HL-60 (cell line): ENCODE measurements at places on chromosomes 13 and 19.

- DNase-seq: peak; percentile 38
Measured at GRCh38 chr19:47210689-47211316, 20.2 kb downstream of the BBC3 start.

DNA sequence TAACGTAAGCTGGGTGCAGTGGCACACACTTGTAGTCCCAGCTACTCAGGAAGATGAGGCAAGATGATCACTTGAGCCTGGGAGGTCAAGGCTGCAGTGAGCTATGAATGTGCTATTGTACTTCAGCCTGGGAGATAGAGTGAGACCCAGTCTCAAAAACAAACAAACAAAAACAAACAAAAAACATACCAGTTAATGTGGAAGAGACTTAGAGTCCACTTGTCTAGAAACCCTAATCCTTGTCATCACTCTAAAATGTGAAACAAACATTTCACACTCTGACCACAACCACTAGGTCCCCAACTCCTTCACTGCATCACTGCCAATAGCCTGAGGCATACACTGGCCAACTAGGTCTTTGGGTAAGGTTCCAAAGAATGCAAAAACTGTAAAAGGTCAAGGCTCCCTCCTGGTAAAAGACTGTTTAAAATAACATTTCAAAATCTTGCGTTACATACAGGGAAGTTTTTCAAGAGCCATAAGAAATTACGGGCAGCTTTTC lies 28.6 kb upstream of the CYP2B6 start:
- no peak for DNase-seq

DNA sequence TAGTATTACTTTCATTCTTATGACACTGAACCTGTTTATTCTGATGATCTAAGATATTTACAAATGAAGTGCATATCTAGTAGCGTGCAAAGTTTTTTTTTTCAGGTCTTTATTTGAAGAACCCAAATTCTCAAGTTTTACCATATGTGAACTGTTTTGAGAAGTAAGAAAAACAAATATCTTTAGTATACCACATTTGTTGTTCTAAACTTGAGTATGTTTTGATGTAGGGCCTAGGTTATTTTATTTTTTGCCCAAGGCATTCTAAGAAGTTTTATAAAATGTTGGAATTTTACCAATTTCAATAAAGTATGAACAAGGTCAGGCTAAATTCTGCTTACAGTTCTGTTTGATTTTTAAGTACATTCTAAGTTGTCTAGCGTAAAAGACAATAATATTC lies 213.5 kb downstream of the PCCA start:
- no peak for DNase-seq

DNA sequence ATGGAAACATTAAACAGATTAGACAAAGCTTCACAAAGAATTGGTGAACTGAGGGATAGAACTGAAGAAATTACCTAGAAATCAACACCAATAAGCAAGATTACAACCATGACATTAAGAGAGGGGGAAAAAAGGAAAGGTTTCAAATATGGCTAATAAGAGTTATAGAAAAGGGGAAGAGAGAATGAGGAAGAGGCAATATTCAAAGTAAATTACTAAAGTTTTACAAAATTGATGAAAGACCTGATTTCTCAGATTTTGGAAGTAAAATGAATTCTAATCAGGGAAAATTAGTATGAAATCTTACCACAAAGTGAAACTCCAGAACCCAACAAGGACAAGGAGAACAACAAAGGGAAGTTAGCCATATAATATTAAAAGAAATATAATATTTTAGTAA lies 187.4 kb downstream of the NBEA start:
- DNase-seq: no peak

DNA sequence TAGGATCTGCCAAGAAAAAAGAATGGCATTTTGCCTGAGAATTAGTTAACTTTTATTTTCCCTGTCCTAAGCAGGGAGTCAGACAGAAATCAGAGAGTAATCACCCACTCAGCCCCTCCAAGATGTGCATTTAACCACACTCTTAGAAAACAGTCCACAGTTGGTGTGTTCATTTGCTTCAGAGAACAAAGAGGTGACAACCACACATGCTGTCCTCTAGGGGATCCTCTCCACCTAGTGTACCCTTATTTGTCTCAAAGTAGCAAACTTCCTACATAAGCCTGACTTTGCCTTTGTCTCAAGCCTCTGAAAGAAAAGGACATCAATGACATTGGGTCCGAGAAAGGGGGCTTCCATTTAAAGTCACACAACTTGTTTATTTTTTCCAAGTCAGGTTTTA lies 107.0 kb upstream of the RFC3 start:
- DNase-seq: no peak

- no peak for DNase-seq
Measured at GRCh38 chr13:29923554-29924481, 73.4 kb upstream of the UBL3 start.

DNA sequence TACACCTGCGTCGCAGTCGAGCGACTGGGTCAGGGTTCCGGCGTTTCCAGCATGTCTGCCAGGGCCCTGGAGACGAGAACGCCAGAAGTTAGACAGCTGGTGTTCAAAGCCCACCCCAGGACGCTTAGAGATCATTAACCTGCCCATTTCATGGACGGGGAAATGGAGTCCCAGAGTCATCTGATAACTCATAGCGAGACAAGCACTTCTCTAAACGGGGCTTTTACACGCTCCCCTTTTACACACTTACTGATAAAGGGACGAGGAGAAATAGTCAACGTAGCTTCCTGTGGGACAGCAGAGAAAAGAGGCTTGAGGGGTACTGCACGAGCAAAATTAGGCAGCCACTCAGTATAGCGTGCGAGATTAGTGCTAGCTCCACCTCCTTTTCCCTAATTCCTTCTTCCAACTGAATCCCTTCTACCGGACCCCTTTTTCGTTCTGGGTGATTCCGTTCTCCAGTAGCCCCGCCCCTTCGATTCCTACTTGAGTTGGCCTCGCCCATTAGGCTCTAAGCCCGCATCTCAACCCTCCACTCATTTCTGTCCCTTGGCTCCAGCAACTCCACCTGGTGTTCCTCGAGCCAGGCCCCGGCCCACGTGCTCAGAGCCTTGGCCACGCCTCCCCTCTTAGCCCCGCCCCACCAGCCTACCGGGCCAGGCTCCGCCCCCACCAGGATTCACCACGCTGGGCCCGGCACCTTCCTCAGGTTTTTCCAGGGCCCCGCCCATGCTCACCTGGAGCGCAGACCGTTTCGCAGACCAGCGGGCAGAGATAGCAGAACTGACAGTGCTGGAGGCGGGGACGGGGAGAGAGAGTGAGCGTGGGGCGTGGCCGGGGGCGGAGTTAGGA lies 3.7 kb downstream of the HRC start:
- no peak for DNase-seq

GRCh38 chr19:3353493-3353892 lies 12.9 kb upstream of the NFIC start:
- no peak for DNase-seq

GRCh38 chr13:30734439-30734838 lies 904 bp upstream of the ALOX5AP start:
- no peak for DNase-seq

DNA sequence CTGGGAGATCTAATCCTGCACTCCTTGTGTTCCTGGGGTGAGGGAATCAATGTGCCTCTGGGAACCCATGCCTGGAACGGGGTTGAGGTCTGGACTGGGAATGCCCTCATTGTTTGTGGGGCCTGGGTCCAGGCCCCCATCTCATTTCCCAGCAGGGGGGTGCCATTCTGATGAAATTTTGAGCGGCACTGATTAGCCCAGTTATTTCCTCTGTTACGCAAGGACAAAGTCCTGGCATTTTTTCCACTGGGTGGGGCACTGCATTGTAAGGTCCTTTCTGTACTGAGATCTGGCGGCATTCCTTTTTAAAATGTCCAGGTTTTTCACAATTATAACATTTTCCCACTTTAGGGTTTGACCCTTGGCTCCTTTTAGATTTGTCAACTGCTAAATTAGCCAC lies 14.8 kb downstream of the FPR3 start:
- no peak for DNase-seq

GRCh38 chr19:23203841-23204344 lies 46.3 kb downstream of the ZNF724 start:
- no peak for DNase-seq

- peak; percentile 44 for DNase-seq
Measured at GRCh38 chr13:75486146-75487062, 4.4 kb upstream of the TBC1D4 start.

DNA sequence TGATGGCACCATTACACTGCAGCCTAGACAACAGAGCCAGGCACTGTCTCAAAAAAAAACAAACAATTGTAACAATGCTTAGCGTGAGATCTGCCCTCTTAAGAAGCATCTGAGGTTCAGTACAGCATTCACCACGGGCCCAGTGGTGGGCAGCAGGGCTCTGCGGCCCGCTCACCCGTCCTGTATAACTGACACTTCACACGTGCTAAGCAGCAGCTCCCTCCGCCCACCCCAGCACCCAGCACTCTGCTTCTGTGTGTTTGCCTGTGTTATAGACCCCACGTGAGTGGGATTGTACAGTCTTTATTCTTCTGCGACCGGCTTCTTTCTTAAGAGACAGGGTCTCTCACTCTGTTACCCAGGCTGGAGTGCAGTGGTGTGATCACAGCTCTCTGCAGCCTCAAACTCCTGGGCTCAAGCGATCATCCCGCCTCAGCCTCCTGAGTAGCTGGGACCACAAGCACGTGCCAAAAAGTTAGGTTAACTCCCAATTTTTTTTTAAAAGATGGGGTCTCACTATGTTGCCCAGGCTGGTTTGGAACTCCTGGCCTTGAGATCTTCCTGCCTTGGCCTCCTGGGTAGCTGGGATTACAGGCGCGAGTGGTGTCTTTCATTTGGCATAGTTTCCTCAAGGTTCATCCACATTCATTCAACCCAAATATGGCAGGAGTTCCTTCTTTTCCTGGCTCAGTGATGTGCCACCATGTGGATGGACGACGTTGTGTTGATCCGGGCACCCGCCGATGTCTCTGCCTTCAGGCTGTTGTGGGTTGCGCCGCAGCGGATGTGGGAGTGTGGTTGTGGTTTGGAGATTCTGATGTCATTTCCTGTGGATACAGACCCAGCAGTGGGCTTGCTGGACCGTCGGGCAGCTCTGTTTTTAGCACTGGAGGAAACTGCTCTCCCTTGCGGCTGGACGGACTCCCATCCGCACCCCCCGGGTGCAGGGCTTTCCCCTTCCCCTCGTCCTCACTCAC lies 170.0 kb downstream of the KDM4B start:
- peak; percentile 73 for DNase-seq

DNA sequence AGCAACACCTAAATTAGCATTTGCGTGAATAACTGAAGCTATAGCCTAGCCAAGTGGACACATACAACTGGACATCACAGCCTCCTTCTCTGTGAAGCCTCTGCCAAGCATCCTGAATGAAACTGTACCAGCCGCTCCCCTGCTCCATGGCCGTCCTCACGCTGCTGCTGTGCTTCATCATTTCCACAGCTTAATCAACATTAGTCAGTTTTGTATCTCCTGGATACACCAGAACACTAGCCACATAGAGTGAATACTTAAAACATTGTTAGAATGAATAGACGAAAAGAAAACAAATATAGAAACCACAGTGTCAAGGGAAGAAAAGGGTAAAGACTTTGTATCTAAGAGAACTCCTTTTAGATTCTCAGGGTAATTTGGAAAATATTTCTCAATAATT lies 1526.9 kb downstream of the EFNB2 start:
- no peak for DNase-seq

DNA sequence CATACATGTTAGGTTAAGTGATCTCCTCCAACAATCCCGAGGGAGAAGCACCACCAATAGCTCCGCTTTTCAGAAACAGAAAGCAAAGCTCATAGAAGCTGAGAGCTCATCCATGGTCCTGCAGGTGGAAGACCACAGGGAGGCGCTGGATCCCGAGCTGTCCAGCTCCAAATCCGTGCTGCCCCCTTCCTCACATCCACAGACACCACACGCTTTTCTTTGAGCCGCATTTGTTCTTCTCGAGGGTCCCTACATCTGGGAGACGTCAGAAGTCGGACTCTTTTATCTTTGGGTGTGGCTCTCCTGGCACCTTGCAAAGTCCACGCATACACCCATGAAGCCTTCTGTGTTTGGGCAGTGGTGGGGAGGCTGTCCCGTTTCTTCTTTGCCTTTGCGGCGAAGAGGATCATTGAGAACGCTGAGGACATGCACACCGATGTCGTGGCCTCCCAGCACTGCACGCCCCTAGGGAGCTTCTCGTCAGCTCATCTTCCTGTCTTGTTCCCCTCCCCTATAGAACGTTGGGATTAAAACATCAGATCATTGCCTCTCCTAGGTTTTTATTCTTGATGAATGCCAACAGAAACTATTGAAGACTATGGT lies 184.8 kb downstream of the TEX29 start:
- DNase-seq: no peak

GRCh38 chr13:29583073-29583785 lies 12.3 kb downstream of the SLC7A1 start:
- no peak for DNase-seq
